Suprapubic skin (tissue), 4 donors: ENCODE measurements at places on chromosomes 12 and 14. TPM values are rescaled to one million over a fixed set of nuclear protein-coding genes. Genes with fewer than 3 reads are reported as not detected.
A peak's percentile ranks its signal among the peaks of the same experiment; 100 is the strongest.

DNA sequence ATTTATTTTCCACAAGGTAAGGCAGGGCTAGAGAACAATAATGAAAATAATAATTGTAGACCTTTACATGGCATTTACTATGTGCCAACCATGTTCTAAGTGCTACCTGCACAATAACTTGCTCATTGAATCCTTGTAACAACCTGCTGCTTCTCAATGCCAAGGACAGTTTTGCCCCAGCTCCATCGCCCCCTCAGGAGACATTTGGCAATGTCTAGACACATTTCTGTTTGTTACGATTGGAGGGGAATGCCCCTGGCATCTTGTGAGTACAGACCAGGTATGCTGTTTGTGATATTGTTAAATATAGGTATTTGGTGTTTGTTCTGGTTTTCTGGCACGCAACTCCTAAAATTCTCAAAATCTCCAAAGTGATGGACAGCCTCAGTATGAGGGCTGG is 8.1 kb upstream of the ATXN2 start:
- no peak for DNase-seq

DNA sequence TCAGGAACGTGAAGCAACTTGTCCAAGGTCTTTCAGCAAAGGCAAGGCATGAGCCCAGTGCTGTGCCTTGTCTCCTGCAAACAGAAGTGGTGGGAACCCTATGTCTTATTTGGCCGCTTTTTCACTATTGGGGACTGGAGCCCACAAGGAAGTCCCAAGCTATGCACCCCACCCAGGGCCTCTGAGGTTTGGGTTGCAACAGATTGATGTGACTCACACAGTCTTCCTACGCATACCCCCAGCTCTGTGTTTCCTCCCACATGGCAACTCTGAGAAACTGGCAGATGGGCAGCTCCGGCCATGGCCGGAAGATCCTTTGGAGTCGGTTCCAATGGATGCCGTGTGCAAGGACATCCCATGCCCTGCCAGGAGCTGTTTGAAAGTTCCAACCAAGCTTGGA is 28.3 kb upstream of the CMKLR1 start:
- DNase-seq, result peak; percentile 79

PIANP gene
- not detected for total RNA-seq

- DNase-seq, result no peak
Observed at GRCh38 chr14:53767566-53767965, 189.1 kb downstream of the BMP4 start.

DAO gene
- not detected for total RNA-seq

CLEC9A gene
- not detected for total RNA-seq

CCDC175 gene
- total RNA-seq, result not detected

DNA sequence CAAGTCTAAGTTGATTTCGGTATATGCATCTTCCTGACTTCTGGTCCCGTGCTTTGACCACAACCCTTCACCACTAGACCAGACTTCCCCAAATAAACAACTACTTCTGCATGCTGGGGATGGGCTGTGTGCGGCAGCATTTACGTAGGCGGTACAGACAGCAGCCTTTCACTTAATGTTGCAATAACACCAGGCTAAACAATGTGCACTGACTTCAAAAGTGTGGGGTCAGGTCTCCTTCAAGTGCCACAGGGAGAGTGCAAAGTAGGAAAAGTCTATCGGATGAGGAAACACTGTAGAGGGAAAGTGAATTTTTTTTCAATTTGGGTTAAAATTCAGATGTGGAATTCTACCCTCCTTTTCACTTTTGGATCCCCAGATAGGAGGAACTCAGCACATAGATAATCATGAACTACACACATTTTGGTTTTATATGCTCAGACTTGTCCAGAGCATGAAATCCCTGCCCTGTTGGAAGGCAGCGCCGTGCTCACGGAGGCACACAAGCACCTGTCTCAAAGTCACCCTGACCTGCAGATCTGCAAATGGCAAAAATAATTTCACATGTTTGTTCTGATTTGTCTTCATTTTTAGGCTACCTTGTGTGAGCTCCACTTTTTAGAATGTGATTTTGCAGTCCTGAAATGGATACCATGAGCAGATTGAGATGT is 3.6 kb upstream of the FOS start:
- DNase-seq, result no peak

NT5DC3 gene
- total RNA-seq, result 4.2 TPM

MGP gene
- 49.7 TPM for total RNA-seq

DNA sequence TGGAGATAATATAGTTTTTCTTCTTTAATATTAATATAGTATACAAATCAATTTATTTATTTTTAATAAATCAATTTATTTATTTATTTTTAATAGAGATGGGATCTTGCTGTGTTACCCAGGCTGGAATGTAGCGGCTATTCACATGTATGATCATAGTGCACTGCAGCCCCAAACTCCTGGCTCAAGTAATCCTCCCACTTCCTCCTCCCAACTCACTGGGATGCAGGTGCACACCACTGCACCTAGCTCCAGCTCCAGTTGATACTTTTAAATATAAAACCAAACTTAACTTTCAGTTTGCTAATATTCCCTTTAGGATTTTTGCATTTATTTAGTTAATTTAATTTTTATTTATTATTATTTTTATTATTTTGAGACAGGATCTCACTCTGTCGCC is 8.6 kb downstream of the GOLGA5 start:
- no peak for DNase-seq

- DNase-seq, result no peak
Observed at GRCh38 chr14:103705118-103705503, 10.1 kb downstream of the XRCC3 start.

- no peak for DNase-seq
Observed at GRCh38 chr12:40222247-40222646, 2.5 kb upstream of the LRRK2 start.

DNA sequence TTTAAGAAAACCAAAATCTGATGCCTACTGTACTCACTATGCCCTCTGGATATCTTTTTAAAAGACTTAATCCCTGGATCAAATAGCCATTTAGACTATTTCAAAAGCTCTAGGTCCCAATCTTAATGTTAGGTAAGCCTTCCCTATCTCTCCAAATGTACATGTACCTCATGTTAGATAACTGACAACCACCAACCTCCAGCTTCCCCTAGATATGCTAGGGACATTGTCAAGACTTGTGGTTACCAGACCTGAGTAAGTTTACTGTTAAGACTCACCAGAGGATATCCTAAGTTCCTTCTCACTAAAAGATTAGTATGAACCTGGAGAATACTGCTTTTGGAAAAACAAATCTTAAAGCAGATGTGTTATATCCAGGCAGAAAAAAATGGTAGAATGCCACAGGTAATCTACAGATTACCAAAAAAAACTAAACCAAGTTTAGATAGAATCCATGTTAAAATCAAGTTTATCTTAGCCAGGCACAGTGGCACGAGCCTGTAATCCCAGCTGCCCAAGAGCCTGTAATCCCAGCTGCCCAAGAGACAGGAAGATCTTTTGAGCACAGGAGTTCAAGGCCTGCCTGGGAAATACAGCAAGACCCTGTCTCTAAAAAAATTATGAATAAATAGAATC is 9.7 kb downstream of the NAP1L1 start:
- DNase-seq, result no peak

RIPK3 gene
- total RNA-seq, result 6.8 TPM

- no peak for DNase-seq
Observed at GRCh38 chr12:34287986-34288962, 266.0 kb downstream of the ALG10 start.

ESR2 gene
- not detected for total RNA-seq

TM9SF1 gene
- total RNA-seq, result 55.3 TPM

DNA sequence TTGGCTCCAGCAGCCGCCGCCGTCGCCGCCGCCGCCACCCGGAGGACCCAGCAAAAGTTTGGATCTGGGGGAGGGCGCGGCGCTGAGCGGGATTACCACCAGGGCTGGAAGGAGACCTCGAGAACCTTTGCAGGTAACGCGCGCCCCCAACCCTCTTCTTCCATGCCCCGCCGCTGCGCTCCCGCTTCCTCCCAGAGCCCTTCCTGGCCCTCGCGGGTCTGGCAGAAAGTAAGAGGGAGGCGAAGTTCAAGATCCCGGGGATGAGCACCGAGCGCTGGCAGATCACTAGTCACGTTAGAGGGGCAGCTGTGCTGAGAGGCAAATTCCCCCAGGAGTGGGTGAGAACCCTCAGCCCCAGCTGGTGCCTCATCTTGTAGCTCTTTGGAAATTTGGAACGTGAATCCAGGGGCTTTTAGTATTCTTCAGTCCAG is 3.9 kb downstream of the FLRT2 start:
- DNase-seq, result no peak

DNA sequence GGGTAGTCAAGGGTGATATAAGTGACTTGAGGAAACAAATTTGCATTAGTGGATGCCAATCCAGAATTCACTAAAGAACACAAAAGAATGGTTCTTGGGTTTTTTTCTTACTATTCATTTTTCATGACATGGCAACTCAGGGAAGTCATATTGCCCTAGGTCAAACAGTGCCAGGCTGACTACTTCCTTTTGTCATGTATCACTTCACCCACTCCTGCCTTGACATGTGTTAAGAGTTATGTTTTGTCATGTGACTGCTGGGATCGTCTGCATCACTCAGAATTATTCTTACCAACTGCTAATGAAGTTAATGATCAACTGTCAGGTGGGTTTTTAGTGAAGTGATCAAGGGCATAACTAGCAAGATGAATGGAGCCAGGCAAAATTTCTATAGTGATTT is 74.2 kb downstream of the PRORP start:
- no peak for DNase-seq

- DNase-seq, result no peak
Observed at GRCh38 chr14:24085215-24085614, 8.9 kb upstream of the PCK2 start.

DNA sequence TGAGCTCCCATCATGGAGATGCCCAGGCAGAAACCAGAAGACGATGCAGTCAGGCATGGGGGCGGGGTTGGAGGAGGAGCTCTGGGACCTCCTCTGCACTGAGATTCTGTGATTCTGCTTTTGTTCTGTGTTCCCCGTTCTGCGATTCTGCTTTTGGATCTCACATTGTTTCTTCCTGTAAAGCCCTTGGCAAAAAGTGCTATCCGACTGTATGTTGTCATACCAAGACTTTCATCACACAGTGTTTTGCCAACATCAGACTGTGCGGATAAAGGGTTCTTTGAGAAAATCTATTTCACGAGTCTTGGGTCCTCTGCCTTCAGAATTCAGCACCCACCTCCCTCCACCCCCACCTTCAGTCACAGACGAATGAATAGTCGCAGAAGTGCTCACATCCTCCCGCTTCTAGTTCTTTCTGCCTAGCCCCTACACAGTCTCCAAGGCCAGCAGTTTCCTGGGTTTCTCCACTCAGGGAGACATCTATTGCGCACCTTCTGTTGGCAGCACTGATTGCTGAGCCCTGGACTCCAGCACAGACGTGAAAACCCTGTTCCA is 24.7 kb upstream of the PWP1 start:
- DNase-seq, result no peak

DNA sequence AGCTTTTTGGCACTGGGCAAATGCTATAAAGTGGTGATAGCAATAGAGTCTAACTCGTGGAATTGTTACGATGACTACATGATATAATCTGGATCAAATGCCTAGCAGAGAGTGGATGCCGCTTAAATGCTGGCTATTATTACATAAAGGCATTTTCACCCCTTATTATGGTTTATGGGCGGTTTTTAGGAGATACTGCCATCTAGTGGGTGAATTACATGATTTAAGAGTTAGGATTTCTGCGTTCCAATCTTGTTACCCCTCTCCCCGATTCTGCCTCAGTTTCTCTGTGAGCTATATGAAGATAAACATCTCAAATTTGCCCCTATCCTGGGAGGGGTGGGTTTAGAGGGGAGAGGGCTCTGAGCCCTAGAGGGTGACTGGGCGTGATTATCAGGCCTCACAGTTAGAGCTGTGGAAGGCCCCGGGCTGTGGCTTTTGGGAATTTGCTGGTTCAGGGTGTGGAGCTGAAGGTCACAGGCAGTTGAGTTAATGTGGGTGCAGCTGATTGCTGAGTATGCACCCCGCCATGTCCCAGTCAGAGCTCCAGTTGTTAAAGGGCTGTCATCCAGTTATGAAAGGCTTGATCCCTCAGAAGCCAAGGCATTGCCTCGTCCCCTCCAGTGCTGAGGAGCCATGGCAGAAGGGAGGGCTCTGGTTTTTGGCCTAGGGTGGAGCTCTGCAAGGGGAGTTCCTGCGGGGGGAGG is 14.4 kb downstream of the CLSTN3 start:
- peak; percentile 52 for DNase-seq

DNA sequence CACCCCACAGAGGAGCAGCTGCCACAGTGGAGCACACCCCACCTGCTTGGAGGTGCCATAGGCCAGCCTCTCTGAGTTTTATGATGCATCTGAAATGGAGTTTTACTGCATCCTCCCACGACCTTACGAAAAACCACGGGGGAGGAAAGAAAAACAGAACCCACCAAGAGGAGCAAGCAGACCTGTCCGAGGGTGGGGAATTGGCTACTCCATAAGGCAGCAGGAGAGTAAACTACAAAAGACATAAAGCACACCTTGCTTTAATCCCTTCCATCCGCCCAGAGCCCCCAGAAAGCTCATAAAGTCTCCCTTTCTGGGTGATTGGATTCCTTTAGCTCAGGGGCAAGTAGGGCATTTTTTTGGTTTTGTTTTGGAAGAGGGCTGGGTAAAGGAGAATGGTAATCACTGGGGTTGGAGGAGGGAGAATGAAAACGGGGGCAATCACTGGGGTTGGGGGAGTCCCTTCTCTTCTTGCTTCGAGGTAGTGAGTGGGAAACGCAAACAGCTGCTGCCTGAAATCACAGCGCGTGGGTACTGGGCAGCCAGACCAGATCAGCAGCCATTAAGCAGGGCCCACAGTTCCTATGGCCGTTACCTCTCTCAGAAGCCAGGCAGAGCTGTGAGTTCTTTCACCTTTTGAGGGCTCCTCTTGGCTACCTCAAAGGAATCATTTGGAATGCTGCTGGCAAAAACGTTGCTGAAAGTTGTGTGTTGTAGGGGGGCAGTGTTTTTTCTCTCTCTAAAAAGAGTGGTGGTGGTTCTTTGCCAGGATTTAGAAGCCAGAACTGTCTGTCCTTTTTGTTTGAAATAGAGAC is 433.6 kb downstream of the ZFP36L1 start:
- DNase-seq, result no peak

OR4K14 gene
- total RNA-seq, result not detected

GRCh38 chr12:120264086-120264903 is 1.2 kb downstream of the PXN start:
- DNase-seq, result no peak

DNA sequence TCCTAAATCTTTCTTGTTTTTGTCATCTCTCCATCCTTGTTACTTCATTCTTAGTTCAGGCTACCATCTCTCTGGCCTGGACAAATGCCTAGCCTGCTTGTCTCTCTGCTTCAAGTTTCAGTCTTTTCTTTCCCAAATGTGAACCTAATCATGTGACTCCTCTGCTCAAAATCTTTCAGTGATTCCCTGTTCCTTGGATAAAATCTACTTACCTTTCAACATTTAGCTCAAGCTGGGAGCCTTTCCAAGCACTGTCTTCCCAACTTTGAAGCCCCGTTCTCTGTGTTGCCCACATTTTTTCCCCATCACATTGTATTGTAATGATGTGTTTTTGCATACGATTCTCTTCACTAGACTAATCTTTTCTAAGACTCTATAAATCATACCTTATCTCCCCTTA is 24.7 kb downstream of the SLC7A8 start:
- DNase-seq, result no peak

SLC39A2 gene
- total RNA-seq, result 33.1 TPM

DNA sequence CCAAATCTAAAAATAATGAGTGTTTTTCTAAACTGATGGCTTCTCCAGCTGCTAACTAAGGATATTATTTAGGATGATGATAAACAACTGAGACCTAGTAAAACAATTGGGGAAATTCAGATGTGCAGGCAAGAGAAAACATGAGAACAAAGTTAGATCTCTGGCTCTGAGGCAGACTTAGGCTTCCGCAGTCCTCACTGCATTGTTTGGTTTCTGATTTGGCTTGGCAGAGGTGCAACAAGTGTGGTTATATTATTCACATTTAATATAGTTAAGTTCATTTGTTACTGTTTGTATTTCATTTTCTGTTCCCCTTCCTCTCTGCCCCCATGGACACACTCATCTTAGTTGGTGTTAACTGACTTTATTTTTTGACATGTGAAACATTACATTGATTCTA is 30.2 kb upstream of the NR1H4 start:
- DNase-seq, result no peak
